Hematopoietic multipotent progenitor cell treated with erythropoietin and hydrocortisone succinate and interleukin-3 and kit ligand, for 8 days (in vitro differentiated cells): ENCODE measurements at places on chromosomes 7 and 10.

DNA sequence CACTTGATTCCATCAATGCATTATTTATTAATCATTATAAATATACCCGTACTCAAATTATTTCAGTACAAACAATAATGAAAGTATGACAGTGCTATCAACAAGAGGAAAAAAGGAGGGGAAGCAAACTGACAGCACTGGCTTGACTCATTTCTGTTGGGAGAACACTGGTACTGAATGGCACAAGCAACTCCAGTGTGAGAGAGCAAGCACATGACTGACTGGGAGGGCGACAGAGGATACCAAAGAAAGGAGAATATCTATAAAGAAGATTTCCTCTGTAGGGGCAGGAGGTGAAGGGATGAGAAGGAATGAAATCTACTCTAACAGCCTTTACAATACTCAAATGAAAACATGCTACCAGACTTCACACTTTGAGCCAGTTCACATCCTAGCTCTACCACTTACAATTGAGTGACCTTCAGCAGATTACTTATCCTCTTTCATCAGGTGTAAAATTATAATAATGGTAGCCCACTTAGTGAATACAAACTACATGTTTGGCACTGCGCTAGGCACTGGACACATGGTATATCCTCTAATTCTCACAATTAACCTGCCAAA is 1.5 kb downstream of the USP54 start:
- DNase-seq = no peak

DNA sequence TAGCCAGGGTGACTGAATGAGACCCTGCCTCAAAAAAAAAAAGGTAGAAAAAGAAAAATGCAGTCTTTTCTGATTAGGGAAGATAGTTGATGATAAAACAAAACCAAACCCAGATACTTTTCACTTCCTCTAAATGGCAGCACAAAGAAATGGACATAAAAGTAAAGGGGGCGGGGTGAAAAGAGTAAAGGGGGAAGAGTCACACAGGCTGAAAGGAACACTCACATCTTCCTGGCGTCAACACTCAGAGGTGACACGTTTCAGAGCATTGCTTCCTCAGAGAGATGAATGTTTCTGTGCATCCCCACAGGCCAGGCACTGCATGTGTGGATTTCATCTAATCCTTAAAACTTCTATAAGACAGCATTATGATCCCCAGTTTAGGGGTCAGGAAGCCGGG is 81.2 kb downstream of the HIPK2 start:
- no peak for DNase-seq

DNA sequence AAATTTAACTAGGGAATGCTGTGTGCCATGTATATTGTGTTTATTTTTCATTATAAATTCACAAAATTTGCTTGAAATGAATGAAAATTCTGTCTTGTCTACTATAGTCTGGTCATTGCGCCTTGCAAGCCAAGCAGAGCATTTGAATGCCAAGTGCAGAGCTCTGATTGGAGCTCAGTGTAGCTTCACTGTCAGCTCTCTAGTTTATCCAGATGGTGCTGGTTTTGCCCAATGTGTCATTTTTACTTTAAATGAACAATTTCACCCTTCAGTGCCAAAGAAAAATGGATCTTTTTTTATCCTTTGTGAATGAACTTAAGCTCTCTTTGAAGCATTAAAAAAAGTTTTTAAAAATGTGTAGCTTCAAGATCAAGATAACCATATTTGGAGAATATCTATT is 225.6 kb upstream of the CACNA2D1 start:
- no peak for DNase-seq

DNA sequence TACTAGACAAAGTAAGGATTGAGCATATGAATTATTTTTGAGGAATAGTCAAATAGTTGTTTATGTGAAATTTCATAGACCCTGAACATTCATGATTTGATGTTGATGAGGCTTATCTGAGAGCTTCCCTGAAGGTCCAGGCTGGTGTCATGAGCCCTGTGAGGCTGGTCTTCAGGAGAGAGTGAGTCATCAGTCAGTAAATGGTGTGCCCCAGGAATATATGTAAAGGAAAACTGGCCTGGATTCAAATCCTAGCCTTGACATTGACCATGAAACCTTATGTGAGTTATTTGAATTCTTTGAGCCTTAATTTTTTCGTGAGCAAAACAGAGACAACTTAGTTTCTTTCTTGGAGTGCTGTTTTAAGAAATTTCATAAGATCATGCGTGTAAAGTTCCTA is 6.2 kb downstream of the TMEM236 start:
- no peak for DNase-seq

- no peak for DNase-seq
Measured at GRCh38 chr10:22148961-22149360, 68.9 kb downstream of the EBLN1 start.

DNA sequence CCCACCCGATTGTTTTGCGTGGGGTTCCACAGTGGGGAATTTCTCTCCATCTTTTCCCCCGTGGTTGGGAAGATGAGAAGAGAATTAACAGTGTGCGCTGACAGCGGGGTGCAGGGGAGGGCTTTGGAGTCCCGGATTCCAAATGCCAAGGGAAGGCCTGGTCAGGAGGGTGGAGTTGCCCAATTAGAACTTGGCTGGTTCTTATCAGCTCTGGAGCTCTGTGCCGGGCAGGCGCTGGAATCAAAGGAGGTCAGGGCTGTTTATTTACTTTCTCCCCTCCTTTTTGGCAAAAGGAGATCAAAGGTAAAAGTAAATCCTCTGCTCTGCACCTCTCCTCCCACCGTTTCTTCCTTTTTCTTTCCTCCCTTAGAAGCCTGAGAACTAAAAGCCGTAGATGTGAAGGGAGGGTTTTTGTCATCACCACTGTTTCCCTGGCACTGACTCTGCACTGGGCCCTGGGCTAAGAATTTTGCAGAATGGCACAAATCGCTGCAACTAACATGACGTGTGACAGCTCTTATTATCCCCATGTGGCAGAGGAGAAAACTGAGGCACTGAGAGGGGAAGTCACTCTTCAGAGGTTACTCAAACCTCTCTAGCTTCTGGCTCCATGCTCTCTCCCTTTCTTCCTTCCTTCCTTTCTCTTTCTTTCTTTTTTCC is 95.2 kb upstream of the ZNF716 start:
- no peak for DNase-seq

- DNase-seq = peak; percentile 31
Measured at GRCh38 chr10:51074238-51075028, at the start of gene PRKG1. Gene PRKG1, plus strand, starts transcription at chr10:51074487.

DNA sequence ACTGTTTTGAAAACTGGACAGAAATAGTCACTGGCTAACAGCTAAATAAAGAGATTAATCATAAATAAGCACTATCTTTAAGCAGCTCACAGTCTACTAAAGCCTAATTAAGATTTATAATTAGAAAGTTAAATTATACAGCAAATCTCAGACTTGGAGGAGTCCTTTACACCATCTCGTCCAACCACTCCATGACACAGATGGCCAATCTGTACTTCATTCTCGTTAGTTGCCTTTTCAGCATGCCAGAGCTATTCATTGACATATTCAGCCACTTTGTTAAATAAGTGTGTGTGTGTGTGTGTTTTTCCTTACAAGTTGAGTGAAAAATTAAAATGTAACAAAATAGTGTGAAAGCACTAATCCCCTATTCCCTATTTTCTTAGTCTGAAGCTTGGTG is 1066.7 kb downstream of the CNTNAP2 start:
- DNase-seq = no peak

- DNase-seq = no peak
Measured at GRCh38 chr7:159070431-159071148, 74.1 kb downstream of the VIPR2 start.

- DNase-seq = no peak
Measured at GRCh38 chr7:134619627-134620331, 26.9 kb upstream of the BPGM start.

GRCh38 chr10:31112961-31113360 is 81.3 kb upstream of the ZNF438 start:
- no peak for DNase-seq

GRCh38 chr10:100315615-100316014 is 14.4 kb downstream of the PKD2L1 start:
- no peak for DNase-seq

GRCh38 chr7:108167460-108167859 is 37.3 kb upstream of the LAMB4 start:
- no peak for DNase-seq

GRCh38 chr10:102537948-102538347 is 34.2 kb downstream of the SUFU start:
- no peak for DNase-seq

DNA sequence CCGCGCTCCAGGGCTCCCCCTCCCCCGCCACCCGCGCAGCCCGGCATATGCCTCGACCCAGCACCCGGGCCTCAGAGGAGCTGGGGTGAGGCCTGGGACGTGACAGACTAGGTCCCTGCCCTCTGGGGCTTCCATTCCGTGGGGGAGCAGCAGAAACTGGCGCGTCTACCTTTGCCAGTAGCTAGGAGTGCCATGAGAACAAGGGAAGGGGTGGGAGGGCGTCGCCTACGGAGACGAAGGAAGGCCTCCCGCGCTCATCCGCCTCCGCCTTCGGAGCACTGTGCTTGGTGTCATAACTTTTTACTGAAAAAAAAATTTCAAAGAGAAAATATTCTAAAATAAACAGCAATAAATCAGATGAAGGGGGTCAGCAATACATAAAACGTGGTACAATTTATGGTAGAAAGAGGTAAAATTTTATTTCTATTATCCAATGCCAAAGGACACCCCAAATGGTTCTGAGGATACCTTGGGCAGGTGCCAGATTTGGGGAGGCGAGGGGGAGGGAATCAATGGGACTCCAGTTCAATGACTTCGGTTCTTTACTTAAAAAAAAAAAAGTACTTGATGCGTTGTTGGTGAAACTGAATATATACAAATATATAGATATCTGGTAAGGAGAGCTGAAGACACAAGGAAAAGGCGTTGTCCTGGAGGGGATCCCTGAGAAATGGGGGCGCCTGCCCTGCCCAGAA is 35.1 kb upstream of the GRID1 start:
- DNase-seq = no peak

DNA sequence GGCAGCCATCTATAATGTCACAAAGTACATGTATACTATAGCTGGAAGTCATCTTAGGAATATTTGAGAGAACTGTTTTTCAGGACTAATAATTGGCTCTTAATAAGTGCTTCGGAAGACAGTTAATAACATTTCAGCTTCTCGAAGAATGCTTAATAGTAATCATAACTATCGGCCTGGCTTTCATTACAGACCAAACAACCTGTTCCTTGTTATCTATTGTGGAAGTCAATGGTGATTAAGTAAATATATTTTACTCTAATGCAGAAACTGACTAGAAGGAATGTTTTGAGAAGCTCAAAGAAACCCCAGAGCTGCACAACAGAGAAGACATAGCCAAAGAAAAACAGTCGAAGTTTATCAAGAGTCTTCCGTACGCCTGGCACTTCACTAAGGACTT is 106.8 kb upstream of the FAM133B start:
- DNase-seq = no peak

GRCh38 chr10:126463286-126463685 is 75.0 kb upstream of the ADAM12 start:
- DNase-seq = no peak

DNA sequence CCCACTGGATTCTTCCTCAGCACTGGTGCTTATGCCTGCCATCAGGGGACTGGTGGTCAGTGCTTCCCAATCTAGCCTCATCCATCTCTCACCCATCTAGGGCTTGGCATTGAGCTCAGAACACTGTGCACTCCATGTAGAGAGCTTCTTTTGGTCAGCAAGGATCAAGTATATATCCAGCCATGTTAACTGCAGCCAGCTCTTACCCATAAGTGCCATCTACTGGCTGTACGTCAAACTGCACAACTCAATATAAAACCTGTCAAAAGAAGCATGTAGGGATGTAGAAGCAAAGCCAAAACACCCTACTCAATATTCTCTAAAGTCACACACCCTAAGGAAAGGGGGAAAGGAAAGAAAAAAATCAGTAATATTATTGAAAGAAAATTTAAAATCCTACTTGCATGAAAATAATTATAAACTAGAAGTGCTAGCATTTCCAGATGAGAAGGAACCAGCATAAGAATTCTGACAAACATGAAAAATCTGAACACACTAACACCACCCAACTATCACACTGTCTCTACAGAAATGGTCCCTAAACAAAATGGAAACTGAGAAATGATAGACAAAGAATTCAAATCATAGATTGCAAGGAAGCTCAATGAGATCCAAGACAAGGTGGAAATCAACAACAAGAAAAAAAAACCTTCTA is 531.1 kb upstream of the STEAP1 start:
- DNase-seq = peak; percentile 36

DNA sequence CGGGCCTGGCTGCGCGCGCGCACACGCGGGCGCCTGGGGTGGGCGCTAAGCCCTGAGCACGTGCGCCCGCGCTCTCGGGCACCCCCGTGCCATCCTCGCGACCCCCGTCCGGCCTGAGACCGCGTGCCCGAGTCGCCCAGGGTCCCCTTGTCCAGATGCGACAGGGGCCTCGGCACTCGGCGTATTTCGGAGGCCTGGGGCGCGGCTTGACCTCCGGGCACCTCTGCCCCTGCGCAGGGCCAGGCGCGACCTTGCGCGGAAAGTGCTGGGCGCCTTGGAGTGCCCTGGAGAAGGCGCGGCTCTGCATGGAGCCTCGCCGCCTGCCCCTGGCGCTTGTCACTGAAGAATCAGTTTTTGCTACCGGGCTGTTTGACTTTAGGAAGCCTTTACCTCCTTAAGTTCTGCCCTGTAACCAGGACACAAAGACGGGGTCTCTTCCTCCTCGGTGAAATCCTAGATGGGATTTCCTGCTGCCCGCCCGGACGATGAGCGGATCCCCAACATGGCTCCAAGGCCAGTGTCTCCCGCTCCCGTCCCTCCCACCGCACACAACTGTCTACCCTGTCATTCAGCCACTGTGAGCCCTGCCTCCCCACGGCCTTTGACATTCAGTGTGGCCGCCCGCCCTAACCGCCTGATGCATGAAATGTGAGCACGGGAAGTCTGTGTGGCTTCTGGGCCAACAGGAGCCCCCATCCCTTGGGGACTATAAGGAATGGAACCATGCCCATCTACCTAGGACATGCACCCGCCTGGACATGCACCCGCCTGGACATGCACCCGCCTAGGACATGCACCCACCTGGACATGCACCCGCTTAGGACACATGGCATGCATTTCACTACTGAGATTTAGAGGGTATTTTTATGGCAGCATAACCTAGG is 1.1 kb upstream of the STK32C start:
- DNase-seq = no peak

- no peak for DNase-seq
Measured at GRCh38 chr10:44467900-44468299, 83.0 kb upstream of the CXCL12 start.

- DNase-seq = no peak
Measured at GRCh38 chr7:997404-998395, 14.7 kb downstream of the CYP2W1 start.

GRCh38 chr10:108608860-108609259 is 1314.5 kb downstream of the XPNPEP1 start:
- DNase-seq = no peak

GRCh38 chr7:147363101-147363500 is 1227.5 kb upstream of the C7orf33 start:
- DNase-seq = no peak

- DNase-seq = no peak
Measured at GRCh38 chr7:63112764-63113712, 885.6 kb upstream of the ZNF722 start.

- no peak for DNase-seq
Measured at GRCh38 chr10:23370106-23370505, 25.5 kb upstream of the C10orf67 start.

- DNase-seq = no peak
Measured at GRCh38 chr10:21099291-21100062, 202.4 kb upstream of the NEBL start.
